ENCODE measurements at places on chromosomes 11 and 22. TPM values are rescaled to one million over a fixed set of nuclear protein-coding genes. Genes with fewer than 3 reads are reported as not detected.

Gene RBM4
- total RNA-seq = 116 TPM

Gene GNAZ
- total RNA-seq = 0.74 TPM

Gene ALDH3B1
- total RNA-seq = 0.13 TPM

DNA sequence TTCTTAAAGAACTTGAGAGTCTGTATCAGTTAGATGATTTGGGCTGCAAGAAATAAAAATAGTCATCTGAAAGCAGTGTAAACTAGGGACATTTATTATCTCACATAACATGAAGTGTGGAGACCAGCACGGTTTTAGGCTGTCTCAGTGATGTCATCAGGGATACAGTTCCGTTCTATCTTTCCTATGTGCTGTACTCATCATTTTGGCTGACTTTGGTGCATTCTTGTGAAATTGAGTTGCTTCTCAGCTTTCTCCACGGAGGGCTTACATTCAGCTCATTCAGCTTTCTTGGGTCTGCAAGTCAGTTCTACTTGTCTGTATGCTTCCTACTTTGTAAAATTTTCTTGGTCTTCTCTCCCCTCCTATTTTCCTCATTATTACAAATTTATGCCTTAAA, 51.8 kb upstream of the LIN7C start:
- no peak for DNase-seq

- no peak for DNase-seq
These were observed 45.4 kb upstream of the YWHAH start for GRCh38 chr22:31898926-31899325.

DNA sequence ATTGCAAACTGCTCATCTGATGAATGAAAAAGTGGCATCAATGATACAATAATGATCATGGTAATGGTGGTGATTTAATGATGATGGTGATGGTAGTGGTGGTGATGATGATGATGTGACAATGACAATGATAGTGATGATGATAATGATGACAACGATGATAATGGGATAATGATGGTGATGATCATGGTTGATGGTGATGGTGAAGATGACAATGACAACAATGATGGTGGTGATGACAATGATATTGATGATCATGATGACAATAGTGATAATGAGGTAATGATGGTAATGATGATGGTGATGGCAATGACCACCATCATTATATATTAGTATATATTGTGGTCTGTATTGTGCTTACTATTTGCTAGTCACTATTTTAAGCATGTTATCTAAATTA, 474.3 kb downstream of the TBC1D22A start:
- DNase-seq = no peak

DNA sequence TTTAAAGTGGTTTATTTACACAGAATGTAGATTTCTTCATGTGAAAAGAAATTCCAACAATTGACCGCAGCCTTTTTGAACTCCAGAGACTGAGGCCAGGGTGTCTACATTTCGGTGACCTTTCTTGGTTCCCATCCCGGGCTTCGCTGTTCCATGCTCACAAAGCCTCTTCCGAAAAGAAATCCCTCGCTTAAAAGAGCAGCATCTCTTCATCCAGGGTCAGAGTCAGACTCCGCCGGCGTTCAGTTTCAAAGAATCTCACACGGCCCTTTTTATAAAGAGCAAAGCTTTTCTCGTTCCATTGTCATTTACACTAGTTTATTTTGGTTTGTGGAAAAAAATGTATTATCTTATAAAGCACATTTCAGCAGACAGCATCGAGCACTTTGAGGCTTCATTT, 530.6 kb upstream of the B3GAT1 start:
- DNase-seq = no peak

All from K562 (cell line).